AG09309 (cell line): ENCODE measurements at places on chromosomes 16 and 17.

- DNase-seq, result no peak
These were observed 279.4 kb downstream of the PARN start for GRCh38 chr16:14350626-14351025.

GRCh38 chr16:59173408-59173831 is 439.3 kb upstream of the GOT2 start:
- no peak for DNase-seq

- DNase-seq, result peak; percentile 71
These were observed 21.1 kb downstream of the CDR2 start for GRCh38 chr16:22353191-22353919.

- no peak for DNase-seq
These were observed 30.5 kb upstream of the NKD1 start for GRCh38 chr16:50517450-50518252.

- no peak for DNase-seq
These were observed at the start of gene NOXO1 for GRCh38 chr16:1981398-1981836. Gene NOXO1 (minus strand): TSS chr16:1981469. CDS start chr16:1981179, 290 bp downstream.

- no peak for DNase-seq
These were observed 231.4 kb downstream of the IRX3 start for GRCh38 chr16:54055191-54055590.
